ENCODE measurements at places on chromosomes 11 and 22.

DNA sequence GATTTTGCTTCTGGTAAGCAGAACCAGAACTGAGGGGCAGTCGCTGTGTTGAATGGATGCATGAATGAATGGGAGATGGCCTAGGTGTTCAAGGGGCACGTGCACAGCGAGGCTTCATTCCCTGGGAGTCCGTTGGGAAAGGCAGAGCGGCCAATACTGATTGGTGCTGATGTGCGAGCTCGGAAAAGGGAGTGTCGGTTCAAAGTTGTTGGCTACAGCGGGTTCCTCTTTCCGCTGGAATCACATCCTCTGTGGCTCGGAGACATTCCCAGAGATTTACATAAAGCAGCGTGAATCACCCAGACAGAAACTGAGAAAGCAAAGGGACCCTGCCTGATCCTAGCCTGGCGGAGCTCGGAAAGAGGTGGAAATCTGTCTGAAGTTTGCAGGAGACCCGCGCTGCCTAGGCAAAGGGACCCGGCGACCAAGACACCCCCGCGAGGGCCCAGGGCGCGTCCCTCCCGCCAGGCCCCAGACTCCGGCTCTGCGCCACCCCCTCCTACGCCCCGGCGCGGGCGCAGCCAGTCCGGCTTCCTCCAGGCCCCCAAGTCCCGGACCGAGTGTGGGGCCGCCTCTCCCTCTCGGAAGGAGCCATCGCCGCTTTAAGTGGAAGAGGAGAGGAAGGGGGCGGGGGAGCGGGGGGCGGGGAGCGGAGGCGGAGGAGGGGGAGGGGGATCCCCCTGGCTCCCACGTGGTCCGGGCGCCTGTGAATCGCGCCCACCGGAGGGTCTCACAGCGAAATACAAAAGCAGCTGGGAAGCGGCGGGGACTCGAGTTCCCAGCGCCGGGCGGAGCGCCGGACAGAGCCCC is at the start of gene FJX1:
Gene FJX1 (plus strand): TSS at position 774 of the 810 bp plus-strand sequence. CDS start 177 bp downstream, outside the sequence.
- peak; percentile 97 for DNase-seq

DNA sequence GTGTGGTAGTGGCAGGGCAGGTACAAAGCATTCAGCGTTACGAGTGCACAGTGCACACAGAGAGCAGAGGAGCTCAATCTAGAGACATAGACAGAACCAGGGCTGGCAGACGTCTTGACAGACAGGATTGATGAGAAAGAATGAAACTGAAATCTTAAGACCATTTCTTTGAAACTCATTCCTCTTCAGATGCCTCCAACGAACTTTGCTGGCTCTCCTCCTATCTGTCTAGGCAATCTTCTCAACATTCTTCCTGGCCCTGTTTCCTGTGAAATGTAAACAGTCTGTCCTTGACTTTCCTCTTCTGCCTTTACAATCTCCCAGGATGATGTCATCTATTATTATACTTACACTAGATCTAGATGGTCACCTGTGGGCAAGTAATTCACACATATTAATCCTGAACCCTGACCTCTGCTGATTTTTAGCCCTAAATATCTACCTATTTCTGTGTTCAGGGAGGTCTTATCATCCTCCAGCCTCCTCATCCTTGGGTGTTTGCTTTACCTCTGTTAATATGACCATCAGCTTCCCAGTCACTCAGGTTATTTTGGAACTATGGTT is 119.5 kb downstream of the ENTHD1 start:
- no peak for DNase-seq

GRCh38 chr11:110182886-110183285 is 89.7 kb downstream of the ZC3H12C start:
- DNase-seq = no peak

- peak; percentile 86 for DNase-seq
These were observed 1.8 kb upstream of the RAB3IL1 start for GRCh38 chr11:61918938-61919704.

DNA sequence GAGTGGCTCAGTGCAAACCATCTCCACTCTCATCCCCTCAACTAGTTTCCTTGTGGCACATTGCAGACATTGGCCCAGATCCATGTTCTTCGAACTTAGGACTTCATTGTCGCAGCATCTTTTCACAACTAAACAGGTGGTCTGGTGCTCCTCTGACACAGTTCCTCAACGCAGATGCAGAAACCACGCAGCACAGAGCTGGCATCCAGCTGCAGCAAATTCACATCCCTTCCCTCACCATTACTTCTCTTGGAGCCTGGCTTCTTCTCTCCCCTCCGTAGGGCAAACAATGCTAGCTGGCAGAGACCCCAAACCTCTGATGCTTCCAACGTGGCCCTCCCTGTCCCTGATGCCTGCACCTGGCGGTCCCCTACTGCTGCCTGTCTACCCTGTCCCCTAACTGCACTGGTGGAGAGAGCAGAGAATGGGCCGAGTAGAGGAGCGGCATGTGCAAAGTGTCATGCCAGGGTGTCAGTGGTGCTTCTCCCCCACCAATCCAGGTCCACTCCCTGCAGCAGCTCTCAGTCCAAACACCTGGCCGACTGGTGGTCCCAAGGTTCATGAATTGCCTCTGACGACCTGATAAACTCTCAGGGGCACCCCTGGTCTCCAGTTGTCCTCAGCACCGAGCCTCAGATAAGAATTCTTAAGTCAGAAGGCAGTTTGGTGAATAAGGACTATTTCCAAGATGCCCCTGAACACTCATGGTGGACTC is 18.1 kb downstream of the TMPRSS13 start:
- DNase-seq = no peak

GRCh38 chr22:40183029-40183581 is 5.4 kb downstream of the TNRC6B start:
- DNase-seq = peak; percentile 44

DNA sequence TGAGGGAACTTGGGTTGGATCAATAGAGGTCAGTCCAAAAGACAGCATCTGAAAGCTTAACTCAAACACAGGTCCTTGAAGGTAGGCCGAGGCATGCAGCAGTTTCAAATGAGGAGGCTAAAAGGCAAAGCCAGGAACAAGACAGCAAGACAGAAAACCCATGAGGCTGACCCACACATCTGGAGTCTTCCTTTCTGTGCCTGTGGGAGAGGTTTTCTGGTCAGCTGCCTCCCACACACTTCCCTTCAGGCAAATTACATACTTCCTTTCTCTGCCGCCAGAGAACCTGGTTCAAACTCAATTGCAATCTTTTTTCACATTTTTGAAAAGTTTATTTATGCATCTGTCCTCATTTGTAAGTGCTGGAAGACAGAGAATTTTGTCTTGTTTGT is 29.8 kb upstream of the CRTAM start:
- DNase-seq = peak; percentile 19

- peak; percentile 44 for DNase-seq
These were observed 44.3 kb downstream of the POLD3 start for GRCh38 chr11:74636630-74637184.

- DNase-seq = no peak
These were observed 360.3 kb downstream of the TENM4 start for GRCh38 chr11:79080551-79080950.

DNA sequence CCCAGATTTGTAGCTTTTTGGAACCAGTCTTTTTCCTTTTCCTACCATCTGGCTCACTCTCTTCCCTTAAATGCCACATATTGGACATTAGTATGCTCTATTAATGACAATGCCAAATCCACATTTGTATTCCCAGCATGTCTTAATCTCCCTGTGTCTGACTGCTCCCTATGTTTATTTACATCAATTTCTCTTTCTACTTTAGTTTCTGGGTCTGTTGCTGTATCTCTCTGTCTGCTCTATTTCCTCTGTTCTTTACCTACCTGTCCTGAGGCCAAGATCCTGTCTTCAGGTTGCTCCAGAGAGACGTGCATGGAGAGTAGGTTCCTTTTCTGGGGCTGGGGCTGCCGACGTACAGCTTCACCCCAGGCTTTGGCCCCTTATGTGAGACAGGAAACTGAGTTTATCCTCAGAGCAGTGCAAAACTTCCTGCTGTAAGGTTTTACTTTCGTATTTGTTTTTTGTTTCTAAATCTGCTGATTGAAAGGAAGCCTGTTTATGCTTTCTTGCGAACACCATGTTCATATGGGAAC is 25.6 kb downstream of the OR2AG2 start:
- DNase-seq = no peak

GRCh38 chr11:94560834-94561233 is 6.3 kb upstream of the PIWIL4 start:
- DNase-seq = no peak

GRCh38 chr22:36362932-36363331 is 24.8 kb downstream of the MYH9 start:
- DNase-seq = peak; percentile 81

GRCh38 chr11:76721755-76722677 is 51.5 kb upstream of the LRRC32 start:
- DNase-seq = peak; percentile 91

DNA sequence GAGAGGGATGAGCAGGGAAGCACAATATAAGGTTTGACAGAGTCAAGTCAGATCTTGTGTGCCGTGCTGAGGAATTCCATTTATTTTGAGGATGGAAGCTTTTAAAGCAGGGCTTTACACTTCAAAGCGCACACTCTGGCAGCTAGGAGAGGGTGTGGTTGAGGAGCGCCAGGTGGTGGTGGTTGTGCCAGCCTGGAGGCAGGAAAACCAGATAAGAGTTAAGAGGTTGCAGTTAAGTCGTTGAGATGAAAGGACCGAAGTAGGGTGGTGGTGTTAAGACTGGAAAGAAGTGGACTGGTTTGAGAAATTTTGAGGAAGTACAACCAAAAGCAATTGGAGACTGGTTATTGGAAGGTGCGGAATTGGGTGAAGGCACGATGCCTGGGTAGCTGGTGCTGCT is 231.6 kb upstream of the TBCEL start:
- DNase-seq = no peak

DNA sequence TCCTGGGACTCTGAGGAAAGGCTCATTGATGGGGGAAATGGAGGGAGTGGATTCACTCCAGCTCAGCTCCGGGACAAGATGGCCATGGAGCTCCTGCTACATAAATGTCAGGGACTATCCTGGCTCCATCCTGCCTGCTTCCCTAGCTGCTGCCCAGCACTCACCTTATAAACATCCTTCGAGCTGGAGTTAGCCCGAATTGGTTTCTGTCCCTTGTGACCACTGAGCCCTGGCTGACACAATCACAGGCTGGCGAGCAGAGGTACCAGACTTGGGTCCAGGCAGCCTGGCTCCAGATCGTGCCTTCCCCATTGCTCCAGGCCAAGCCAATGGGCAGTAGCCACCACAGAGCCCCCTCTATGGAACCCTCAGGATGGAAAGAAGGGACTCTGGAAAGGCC is 77.6 kb downstream of the FDX1 start:
- no peak for DNase-seq

GRCh38 chr11:57632116-57632515 is 17.6 kb downstream of the YPEL4 start:
- DNase-seq = no peak

DNA sequence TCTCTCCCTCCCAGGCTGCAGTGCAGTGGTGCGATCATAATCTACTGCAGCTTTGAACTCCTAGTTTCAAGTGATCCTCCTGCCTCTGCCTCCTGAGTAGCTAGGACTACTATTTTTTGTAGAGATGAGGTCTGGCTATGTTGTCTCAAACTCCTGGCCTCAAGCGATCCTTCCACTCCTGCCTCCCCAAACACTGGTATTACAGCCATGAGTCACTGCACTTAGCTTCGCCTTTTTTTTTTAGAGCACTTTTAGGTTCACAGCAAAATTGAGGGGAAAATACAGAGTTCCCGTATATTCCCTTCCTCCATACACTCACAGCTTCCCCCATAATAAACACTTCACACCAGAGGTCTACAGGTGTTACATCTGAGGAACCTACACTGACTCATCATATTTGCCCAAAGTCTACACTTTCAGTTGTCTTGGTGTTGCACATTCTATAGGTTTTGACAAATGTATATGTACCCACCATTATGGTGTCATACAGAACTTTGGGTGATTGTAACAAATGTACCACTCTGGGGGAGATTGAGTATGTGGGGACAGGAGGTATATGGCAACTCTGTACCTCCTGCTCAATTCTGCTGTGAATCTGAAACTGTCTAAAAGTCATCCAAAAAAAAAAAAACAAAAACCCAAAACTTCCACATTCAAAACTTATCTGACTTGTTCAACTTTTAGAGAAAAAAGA is 11.3 kb upstream of the SLC37A4 start:
- no peak for DNase-seq

Measured in osteoblast (primary cell).